ENCODE measurements at places on chromosomes 1 and 21. TPM values are rescaled to one million over a fixed set of nuclear protein-coding genes. Genes with fewer than 3 reads are reported as not detected.

PLA2G2C gene
- not detected for total RNA-seq

CD5L gene
- not detected for total RNA-seq

INKA2 gene
- 22.5 TPM for total RNA-seq

CFHR3 gene
- 0.27 TPM for total RNA-seq

LORICRIN gene
- not detected for total RNA-seq

ZNF683 gene
- total RNA-seq, result not detected

MROH9 gene
- total RNA-seq, result not detected

AIM2 gene
- total RNA-seq, result 1.1 TPM

KIF14 gene
- 20.7 TPM for total RNA-seq

FCRL4 gene
- not detected for total RNA-seq

DNM3 gene
- 1.9 TPM for total RNA-seq

SLC50A1 gene
- 39.0 TPM for total RNA-seq

LCE1E gene
- total RNA-seq, result not detected

TDRD5 gene
- 0.66 TPM for total RNA-seq

All from WTC11 (cell line).